ENCODE measurements at places on chromosomes 12 and 14.
A peak's percentile ranks its signal among the peaks of the same experiment; 100 is the strongest.

GRCh38 chr12:101539148-101539547, 55.6 kb upstream of the MYBPC1 start:
- DNase-seq: no peak

DNA sequence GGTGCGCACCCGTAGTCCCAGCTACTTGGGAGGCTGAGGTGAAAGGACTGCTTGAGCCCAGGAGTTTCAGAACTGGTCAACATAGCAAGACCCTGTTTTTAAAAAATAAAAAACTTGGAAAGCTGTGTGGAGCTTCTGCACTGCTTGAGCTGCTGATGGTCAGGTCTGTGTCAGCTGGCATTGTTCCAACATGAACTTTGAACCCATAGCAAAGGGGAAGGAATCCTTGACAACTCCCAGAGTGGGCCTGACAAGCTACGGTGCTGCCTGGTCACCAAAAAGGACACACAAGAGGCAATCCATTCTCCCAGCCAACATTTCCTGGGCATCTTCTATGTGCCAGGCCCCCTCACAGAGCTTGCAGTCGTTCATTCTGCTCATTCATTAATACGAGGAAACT, 16.4 kb upstream of the LTBP2 start:
- DNase-seq: no peak

DNA sequence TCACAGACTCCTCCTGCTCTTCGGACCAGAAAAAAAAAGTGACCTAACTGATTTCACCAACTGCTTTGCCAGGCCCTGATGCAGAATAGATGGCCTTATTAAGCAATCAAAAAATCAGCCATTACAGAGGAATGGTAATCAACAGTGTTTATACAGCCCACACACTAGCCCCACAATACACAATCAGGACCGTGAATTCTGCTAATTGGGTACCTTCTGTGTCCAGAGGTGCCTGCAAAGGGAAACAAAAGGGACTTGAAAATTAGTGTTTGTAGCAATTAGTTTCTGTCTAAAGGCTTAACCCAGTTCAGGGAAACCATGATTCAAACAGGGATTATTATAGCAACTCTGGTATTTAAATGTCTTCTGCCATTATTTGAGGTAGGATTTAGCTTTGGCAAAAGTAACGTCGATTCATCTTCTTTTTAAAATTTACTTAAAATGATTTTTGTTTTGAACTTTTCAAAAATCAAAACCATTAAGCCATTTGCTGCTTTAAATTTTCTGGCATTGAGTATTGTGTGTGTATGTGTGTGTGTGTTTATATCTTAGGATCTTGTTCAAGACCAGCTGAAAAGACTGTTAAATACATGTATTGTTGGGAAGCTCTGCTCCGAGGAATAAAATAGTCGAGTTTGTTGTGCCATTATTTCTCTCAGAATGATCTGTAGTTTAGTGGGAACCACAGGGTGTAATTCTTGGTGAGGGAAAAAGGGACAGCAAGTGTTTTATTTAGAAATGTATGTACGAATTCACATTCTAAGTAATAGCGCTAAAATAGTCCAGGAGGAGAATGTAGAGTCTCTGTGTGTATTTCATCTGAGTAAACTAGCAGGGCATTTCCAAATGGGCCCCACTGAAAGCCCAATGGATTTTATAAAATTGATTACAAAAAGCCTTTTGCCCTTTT, 156.1 kb downstream of the PTCSC3 start:
- DNase-seq: peak; percentile 85

DNA sequence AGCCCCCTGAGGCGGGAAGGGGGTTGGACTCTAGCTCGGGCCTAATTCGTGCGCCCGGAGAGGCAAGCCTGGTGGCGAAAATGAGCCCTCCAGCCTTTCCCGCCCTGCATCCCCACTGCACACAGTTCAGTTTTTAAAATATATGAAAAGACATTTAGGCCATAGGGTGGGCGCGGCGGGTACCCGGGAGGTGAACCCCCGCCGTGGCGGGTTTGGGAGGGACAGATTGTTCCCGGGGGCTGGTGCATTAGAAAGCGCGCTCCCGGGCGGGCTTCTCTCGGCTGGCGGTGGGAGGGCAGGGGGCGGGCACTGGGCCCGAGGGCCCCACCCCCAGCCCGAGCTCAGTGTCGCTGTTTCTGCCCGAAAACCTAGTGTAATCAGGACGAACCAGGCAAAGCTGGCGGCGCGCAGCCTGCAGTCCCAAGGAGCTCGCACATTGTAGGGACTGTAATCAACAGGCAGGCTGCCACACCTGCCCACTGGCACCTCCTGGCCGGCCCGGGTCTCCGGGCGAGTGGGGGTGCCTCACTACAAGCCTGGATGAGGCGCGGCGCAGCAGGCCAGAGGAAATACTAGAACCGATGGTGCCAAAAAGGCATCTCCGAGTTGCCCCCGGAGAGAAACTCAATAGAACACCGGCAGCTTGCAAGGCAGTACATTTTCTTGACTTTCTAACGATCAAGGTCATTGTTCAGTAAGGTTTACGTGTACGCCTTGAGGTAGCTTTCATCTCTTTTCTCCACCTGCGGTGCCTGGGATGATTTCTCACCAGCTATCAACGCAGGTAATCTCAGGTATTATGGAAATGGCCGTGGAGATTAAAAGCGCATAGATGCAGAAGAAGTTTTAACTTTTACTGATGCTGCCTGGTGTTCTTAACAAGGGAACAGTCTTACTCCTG, 764 bp upstream of the SPTB start:
- peak; percentile 38 for DNase-seq

- DNase-seq: peak; percentile 43
Observed at GRCh38 chr12:3493043-3493858, 2.2 kb downstream of the PRMT8 start.

- no peak for DNase-seq
Observed at GRCh38 chr12:71945121-71945520, 6.5 kb downstream of the TPH2 start.
